Activated naive CD8-positive, alpha-beta T cell treated with anti-CD3 and anti-CD28 coated beads, Interleukin-2, amount 10 ng/mL, durations not matched to agents 7 days and 5 days (primary cell): ENCODE measurements at places on chromosomes 13 and 19. TPM values are rescaled to one million over a fixed set of nuclear protein-coding genes. Genes with fewer than 3 reads are reported as not detected.

Gene F7
- total RNA-seq, result not detected

DNA sequence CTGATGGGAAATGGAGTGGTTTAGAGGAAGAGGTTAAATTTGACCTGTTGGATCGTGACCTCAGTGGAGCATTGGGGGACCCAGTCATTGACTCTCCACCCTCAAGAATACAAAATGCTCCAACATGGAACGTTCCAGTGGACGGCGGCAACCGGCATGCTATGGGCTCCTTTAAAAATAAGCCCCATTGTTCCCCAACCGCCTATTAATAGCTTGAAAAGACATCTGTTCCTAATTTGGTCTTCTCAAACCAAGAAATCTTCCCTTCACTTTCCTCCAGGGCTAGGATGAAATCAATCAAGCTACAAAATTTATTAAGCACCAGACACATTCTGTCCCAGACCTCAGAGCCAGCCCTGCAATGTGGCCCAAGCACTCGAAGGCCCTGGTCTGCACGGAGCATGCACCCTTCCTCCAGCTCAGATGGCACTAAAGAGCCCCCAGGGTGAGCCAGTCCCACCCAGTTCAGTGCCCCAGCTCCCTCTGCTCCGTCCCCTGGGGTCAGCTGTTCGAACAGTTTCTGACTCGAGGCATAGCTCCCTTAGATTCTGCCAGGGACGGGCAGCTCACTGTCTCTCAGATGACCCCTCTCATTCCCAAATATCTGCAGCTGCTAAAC lies 22.5 kb upstream of the VSTM2B start:
- H3K36me3 ChIP-seq, result no peaks in the 10 kb centered on the region
- no peaks in the 10 kb centered on the region for H3K4me1 ChIP-seq
- H3K27me3 ChIP-seq, result no peaks in the 10 kb centered on the region

DNA sequence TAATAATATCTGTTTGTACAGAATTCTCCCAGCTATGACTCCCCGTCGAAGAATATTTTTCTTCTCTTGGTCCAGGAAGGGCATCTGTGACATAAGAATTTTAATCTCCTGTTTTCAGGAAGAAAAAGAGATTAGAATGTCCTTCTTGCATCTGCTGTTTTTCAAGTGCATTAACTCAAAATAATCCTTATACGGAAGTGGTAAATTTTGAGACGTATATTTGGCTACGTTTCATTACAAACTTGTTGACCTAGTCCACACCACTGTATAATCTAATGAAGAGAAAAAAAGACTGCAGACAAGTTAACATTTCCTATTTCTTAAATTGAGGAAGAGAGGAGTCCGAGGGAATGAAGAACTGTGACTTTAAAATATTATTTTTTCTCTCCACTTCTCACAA lies 959.9 kb downstream of the DIAPH3 start:
- no peak overlapping the region for H3K4me3 ChIP-seq
- no peaks in the 10 kb centered on the region for H3K27me3 ChIP-seq
- DNase-seq, result no peak
- no peaks in the 10 kb centered on the region for H3K4me1 ChIP-seq
- no peaks in the 10 kb centered on the region for H3K36me3 ChIP-seq

- H3K27me3 ChIP-seq, result no peaks in the 10 kb centered on the region
- no peak overlapping the region for H3K27ac ChIP-seq
- H3K36me3 ChIP-seq, result peaks cover 15% of the 10 kb centered on the region
- peaks cover 6% of the 10 kb centered on the region for H3K4me1 ChIP-seq
- peak overlapping the region; percentile 30 for H3K4me3 ChIP-seq
- DNase-seq, result peak; percentile 42
These were observed 22.6 kb downstream of the ZSWIM4 start for GRCh38 chr19:13817615-13818371.
